ENCODE measurements at places on chromosomes 5 and 9. TPM values are rescaled to one million over a fixed set of nuclear protein-coding genes. Genes with fewer than 3 reads are reported as not detected.

PCYOX1L gene
- 6.1 TPM for total RNA-seq

PDCD1LG2 gene
- total RNA-seq: 2.1 TPM

ORM2 gene
- total RNA-seq: not detected

PTGDS gene
- not detected for total RNA-seq

COL23A1 gene
- not detected for total RNA-seq

GRXCR2 gene
- total RNA-seq: not detected

CCDC171 gene
- 1.9 TPM for total RNA-seq

- DNase-seq: no peak
These were observed 188.4 kb downstream of the IRX2 start for GRCh38 chr5:2563046-2563445.

- no peak for DNase-seq
These were observed 1000.0 kb downstream of the PTPRD start for GRCh38 chr9:9612755-9613154.

DNA sequence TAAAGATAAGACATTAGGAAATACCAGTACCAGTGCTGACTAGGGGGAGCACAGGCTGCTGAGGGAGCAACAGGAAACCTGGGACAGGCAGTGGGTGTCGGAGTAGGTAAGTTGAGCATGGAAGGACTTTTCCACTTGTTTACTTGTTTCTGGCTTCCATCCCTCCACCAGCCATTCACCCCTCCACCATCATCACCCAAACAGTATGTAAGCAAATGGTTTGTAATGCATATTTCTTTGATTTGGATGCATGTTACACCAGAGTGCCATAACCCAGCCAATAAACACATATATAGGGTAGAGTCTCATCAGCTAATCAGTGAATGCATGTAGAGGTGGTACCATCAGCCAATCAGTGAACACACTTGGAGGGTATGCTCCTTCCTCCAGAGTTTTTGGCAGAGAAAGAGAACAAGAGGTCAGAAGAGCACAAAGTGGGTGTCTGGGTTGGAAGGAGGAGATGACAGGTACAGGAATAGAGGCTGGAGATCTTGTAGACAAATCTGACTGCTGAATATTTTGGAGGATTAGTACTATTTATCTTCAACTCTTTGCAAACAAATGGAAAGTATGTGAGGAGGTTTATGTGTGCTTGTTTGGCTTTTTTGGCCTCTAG lies 37.7 kb upstream of the PDE8B start:
- DNase-seq: no peak

DNA sequence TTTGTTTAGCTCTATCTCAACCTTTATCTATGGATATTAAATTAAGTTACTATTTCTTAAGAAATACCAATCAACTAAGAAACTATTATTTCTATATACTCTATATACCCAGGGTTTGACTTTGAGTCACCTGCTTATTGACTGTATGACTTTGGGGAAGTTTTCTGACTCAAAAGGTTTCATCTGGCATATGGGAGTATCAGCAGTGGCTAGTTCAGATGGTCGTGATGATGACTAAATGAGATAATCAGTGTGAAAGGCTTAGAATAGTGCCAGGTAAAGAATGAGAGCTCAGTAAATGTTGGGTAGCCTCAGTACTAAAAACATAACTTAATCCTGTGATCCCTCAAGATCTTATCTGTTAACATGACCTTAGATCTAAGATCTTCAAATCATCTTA lies 179.7 kb upstream of the ISL1 start:
- DNase-seq: no peak

DNA sequence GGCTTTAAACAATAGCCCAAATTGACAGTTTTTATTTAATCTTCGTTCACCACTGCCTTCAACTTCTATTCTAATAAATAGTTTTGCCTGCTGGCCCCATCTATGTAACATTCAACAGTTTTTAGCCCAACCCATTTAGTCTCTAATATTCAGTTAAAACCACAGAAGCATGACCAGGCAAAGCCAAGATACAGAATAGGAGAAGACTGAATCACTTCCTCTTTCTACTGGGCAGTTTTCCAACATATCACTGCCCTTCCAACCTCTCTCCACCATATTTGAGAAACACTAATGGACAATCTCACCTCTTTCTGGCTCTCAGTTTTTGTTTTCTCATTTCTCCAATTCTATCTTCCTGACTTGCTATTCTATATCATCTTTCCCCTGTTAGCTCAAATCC lies 352.9 kb downstream of the DNAH5 start:
- no peak for DNase-seq

GRCh38 chr9:110178281-110178680 lies 29.7 kb downstream of the C9orf152 start:
- no peak for DNase-seq

GRCh38 chr5:94329115-94329514 lies 289.3 kb downstream of the KIAA0825 start:
- no peak for DNase-seq

GRCh38 chr5:132787076-132787475 lies 10.0 kb upstream of the SEPTIN8 start:
- DNase-seq: no peak

DNA sequence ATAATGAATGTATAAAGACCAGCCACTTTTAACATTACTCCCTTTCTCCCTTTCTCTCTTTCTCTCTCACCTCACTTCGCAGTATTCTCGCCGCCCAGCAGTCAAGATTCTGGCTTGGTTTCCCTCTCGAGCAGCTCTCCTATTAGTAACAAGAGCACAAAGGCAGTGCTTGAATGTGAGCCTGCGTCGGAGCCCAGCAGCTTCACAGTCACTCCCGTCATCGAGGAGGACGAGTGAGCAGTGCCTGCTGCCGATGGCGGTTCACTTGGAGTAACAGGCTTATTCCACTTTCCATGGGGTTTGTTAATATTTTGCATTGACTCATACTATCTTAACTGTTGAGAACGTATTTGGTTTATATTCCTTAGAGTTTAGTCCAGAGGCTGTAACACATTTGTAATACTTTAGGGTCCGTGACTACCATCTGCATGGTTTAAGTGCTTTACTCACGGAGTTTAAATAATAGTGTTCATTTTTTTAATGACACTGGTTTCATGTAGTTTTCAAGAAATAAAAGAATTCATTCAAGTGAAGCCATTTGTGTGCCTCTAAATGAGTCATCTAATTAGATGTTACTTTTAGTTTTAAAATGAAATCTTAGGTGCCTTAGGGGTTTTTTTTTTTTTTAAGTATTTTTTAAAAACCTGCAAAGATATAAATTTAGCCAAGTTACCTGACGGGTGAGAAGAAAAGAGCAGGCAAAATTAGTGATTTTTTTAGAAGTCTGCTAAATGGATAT lies 8.4 kb upstream of the DMRT3 start:
- DNase-seq: no peak

GRCh38 chr9:2181792-2182191 lies 166.6 kb downstream of the SMARCA2 start:
- DNase-seq: no peak

GRCh38 chr9:100673249-100673648 lies 95.4 kb downstream of the CAVIN4 start:
- no peak for DNase-seq

DNA sequence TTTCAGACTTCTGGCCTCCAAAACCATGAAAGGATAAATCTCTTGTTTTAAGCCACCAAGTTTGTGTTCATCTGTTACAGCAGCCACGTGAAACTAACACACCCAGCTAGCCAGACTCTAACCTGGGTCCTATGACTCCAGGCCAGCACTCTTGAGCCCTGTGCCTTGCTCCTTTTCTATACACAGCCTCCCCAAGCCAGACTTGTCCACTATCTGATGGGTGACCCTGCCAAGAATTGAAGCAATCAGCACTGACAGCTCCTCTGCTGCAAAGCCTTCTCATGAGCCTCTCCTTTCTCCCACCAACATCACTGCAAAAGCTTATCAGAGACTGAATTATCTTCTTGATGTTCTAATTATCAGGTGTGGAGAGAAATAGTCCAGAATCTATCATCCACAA lies 41.4 kb downstream of the SIL1 start:
- DNase-seq: no peak

DNA sequence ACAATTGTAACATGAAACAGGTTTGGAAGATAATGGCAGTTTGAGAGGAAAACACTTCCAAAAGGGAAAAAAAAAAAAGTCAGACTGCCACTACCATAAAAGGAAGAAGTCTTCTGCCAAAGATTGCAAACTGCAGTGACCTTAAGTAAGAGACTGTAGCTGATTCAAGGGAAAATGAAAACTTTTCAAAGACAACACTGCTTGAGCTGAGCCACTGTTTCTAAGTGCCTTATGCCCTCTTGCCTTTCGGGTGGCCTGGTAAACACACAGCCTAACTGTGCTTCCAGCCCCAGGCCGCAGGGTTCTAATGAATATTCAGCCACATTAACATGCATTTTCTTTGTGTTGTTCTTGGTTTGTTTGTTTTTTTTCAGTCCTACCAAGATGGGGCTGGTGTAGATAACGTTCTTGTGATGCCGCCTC lies 354.6 kb downstream of the BNC2 start:
- DNase-seq: no peak

- DNase-seq: no peak
These were observed 48.4 kb downstream of the GPR21 start for GRCh38 chr9:123081824-123082223.

- DNase-seq: no peak
These were observed 2.7 kb downstream of the CDC42SE2 start for GRCh38 chr5:131266370-131267060.

DNA sequence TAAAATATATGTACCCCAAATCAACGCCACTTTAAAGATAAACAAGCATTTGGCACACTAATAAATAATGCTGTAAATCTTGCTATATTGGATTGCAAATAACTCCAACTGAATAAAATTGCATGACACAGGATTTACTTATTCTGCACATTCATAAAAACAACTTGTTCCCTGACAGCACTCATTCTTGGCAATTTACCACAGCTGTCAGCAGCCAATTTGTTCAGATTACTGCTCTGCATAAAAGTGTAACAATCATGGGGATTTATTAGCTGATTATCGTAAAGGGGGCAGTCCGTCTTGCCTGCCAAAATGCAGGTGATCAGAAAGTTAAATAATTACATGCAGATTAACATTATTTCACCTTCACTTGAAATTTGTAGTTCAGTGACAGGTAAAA lies 285.3 kb downstream of the SLF1 start:
- no peak for DNase-seq

- DNase-seq: no peak
These were observed 689 bp downstream of the AK3 start for GRCh38 chr9:4740388-4740637.

DNA sequence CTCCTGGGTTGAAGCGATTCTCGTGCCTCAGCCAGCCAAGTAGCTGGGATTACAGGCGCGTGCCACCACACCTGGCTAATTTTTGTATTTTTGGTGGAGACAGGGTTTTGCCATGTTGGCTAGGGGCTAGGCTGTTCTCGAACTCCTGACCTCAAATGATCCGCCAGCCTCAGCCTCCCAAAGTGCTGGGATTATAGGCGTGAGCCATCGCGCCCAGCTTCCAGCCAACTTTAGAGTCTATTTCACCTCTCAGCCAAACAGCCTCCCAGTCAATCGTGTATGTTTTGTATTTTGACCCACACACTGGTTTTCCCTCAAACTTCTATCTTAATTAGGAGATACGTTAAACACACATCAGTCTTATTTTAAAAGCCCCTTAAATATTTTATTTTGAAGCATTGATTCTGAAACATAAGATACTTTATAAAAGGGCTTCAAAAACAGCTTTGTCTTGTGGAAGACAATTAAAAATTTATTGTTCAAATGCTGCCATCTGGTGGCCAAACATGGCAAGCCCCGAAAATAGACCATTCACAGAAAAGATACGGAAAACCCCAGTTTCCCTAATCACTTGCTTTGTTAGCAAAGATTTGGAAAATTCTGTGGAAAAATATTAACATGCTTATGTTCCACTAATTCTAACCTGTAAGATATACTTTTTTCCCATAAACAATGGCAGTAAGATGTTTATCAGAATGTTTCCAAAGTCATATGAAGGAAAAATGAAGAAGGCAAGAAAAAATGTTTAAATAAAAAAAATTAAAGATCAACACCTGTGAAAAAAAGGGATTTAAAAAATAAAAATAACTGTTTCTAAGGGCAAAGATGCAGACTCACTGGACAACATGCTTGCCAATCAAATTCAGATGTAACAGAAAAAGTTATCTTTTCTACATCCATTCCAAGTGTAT lies 33.1 kb downstream of the APTX start:
- DNase-seq: no peak

GRCh38 chr9:87970602-87971001 lies 3.7 kb downstream of the CDK20 start:
- no peak for DNase-seq

DNA sequence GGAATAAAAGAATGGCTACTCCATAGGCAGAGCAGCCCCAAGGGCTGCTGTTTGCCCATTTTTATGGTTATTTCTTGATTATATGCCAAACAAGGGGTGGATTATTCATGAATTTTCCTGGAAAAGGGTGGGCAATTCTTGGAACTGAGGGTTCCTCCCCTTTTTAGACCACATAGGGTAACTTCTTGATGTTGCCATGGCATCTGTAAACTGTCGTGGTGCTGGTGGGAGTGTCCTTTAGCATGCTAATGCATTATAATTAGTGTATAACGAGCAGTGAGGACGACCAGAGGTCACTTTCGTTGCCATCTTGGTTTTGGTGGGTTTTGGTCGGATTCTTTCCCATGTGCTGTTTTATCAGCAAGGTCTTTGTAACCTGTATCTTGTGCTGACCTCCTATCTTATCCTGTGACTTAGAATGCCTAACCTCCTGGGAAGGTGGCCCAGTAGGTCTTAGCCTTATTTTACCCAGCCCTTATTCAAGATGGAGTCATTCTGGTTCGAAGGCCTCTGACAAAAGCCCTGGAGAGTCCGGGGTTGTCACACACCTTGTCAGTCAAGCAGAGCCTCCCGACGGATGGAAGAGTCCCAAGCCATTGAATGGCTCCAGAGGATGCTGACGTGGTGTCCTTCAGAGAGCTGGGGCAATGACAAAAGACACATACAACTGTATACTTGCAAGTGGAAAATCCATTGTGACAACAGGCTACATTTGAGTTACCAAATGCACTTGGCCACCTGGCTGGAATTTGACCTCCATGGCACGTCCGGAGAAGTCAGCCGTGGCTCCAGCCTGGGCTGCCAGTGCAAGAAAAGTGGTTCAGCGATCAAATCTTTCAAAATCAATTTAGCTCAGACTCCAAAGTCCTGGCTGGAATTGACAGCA lies 67.1 kb upstream of the CLINT1 start:
- DNase-seq: no peak

Measured in activated B cell treated with CpG ODN at 0.5 μM for 24 hours (primary cell).